ENCODE measurements at places on chromosomes 7 and 10. TPM values are rescaled to one million over a fixed set of nuclear protein-coding genes. Genes with fewer than 3 reads are reported as not detected.

The GALNT17 gene
- not detected for total RNA-seq

The GDF2 gene
- not detected for total RNA-seq

The ELFN1 gene
- total RNA-seq, result 0.49 TPM

The NEURL1 gene
- 0.20 TPM for total RNA-seq

The OGDH gene
- total RNA-seq, result 31.7 TPM

The SMO gene
- total RNA-seq, result 16.5 TPM

Measured in A549 treated with DMSO at 1 μM for 4 hours (cell line).